ENCODE measurements at places on chromosomes 16 and 17.

DNA sequence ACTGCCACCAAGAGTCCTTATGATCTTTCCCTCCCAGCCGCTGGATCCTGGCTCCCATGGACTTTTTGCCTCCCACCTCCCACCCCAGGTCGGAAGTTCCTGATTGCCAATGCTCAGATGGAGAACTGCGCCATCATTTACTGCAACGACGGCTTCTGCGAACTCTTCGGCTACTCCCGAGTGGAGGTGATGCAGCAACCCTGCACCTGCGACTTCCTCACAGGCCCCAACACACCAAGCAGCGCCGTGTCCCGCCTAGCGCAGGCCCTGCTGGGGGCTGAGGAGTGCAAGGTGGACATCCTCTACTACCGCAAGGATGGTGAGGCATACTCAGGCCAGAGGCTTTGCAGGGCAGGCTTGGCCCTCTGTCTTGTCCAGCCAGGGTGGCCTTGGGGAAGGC lies 893 bp downstream of the KCNH6 start:
- no peak for DNase-seq

GRCh38 chr17:40491486-40491885 lies 9.9 kb downstream of the TNS4 start:
- DNase-seq, result no peak

DNA sequence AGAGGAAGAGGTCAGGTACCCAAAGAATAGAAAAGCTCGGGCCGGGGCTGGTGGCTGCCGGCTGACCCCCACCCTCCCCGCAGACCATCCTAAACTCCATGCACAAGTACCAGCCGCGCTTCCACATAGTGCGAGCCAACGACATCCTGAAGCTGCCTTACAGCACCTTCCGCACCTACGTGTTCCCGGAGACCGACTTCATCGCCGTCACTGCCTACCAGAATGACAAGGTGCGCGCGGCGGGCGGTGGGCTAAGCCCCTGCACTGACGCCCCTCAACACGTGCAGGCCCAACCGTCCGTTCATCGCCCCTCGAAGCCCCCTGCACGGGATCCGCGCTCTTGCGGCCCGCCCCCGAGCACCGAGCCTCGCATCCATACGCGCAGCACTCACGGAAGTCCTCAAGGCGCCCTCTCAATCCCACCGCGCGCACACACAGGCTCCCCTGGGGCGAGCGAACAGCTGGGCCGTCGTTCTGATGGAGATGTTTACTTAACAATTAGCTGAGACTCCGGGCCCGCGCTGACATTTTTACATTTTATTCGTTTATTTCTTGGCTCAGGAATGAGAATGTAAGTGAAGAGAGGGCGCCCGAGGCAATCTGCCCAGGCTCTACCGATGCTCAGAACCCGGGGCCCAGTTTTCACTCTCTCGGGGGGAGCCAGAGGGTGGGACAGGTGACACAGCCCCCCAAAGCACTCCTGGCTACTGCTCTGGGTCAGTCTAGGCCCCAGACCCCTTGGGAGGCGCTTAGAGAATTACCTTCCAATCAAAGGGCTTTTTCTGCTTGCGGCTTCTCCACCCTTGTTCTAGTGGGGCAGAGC lies 3.5 kb downstream of the TBX2 start:
- DNase-seq, result no peak

- DNase-seq, result no peak
Measured at GRCh38 chr16:59540621-59541020, 806.5 kb upstream of the GOT2 start.

DNA sequence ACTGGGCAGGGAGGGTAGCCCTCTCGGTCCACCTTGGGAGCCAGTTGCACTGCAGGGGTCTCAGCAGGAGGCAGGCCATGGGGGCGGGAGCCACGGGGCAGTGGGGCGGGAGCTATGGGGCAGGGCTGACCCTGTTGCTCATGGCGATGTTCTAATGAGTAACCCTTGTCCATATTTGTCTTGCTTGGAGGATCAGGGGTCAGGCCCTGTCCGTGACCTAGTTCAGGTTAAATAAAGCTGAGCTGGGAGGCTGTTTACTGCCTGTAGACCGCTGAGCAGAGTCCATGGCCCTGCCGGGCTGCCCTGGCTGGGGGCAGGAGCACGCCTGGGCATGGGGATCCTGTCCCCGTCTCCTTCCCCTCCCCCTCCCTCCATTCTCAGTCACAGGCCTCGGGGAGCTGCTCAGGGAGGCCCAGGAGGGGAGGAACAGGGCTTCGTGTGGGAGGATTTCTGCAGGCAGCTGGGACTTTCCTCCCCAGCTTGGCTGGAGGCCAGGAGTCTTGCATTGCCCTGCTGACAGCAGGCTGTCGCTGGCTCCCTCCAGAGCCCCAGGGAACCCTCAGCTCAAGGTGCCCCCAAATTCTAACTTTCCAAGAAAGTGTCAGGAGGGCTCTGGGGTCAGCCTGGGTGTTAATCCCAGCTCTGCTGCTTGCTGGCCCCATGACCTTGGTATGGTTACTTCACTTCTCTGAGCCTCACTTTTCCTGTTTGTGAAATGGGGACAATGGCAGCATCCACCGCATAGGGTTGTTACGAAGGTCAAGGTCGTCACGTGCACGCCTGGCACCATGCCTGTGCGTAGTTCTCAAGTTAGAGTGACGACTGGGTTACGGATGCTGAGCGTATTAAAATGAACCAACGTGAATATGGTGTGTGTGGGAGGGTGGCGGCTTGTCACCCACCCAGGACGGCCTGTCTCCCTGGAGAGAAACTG lies 6.1 kb upstream of the SERPINF2 start:
- DNase-seq, result no peak

Data from MM.1S (cell line).